ENCODE measurements at places on chromosomes 5 and 9.

- DNase-seq, result no peak
Measured at GRCh38 chr9:130940027-130940549, 1.0 kb upstream of the FIBCD1 start.

DNA sequence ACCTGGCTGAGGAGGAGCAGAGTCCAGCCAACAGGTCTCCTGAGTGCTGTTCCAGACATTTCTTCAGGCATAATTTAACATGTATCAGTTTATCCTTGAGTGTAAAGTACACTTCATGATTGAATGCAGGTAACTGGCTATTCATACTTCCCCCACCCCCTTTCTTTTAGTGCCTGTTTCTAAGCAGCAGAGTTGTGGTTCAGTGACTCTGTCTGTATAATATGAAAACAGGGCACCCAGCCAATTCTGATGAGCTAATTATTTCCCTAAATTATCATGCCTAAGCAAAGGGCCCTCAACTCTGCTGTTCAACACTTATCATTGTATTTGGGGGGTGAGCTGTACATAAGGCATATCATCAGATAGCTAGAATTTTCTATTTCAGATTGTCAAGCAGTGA, 51.9 kb upstream of the ZSWIM6 start:
- DNase-seq, result peak; percentile 29

DNA sequence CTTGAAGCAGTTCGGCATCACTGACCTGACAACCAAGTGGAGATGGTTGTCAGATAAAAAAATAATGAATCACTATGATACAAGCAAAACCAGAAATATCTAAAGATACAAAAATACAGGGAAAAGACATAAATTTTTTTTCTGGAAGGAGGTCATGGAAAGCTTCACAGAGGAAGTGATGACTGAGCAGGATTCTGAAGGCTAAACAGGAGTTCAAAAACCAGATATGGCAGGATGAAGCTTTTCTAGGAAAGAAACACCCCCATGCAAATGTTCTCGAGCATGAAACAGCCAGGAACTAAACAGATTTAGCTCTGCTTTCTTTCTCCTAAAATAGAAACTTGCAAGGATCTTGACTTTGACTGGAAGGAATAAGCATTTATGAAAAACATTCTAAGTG, 60.7 kb upstream of the IFNE start:
- DNase-seq, result no peak

DNA sequence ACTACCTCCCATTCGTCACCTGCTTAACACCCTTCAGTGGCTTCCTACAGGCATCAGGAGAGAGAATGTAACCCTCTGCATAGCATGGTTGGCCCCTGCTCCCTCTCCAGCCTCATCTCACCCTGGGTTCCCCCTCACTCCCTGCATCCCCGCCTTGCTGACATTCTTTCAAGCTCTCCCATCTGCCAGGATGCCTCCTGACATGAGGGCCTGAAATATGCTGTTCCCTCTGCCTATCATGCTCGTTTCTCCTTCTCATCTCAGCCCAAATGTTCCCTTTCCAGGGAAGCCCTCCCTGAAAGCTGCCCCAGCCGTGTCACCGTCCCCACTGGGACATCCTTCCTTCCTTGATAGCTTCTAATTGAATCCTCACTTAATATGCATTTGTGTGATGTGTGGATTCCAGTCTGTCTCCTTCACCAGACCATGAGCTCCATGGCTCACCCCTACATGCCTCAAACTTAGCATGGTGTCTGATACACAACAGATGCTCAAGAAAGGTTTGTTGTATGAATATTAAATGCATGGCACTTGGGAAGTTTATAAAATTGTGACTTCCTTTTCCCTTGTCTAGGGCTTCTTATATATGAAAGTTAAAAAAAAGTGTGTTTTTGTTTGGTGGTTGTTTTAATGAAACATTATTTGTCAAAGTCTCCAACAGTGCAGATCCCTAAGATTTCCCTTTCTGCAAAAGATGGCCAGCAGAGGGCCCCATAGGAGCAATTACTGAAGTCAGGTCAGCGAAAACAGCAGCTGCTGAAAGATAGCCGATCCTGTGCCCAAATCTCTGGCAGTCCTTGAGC, 7.3 kb upstream of the C5orf58 start:
- DNase-seq, result peak; percentile 79

GRCh38 chr9:3787628-3788027, 261.8 kb upstream of the RFX3 start:
- no peak for DNase-seq

GRCh38 chr5:170223906-170224305, 8.9 kb upstream of the C5orf58 start:
- no peak for DNase-seq

DNA sequence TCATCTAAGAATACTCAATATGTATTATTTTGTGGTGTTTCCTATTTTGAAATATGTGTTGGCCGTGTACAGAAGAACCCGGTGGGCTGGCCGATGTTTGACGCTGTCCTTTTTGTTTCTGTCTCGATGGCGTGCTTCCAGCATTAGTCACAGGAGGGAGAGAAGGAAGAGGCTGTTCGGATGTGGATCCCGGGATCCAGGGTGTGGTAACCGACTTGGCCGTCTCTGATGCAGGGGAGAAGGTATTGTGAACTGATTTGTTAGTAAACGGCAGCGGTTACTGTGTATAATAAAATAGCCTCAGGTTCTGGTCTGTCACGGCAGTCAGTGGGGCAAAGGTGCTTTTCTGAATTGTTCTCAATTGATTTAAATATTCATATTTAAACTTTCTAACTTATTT, 275.0 kb downstream of the ARHGEF28 start:
- no peak for DNase-seq

DNA sequence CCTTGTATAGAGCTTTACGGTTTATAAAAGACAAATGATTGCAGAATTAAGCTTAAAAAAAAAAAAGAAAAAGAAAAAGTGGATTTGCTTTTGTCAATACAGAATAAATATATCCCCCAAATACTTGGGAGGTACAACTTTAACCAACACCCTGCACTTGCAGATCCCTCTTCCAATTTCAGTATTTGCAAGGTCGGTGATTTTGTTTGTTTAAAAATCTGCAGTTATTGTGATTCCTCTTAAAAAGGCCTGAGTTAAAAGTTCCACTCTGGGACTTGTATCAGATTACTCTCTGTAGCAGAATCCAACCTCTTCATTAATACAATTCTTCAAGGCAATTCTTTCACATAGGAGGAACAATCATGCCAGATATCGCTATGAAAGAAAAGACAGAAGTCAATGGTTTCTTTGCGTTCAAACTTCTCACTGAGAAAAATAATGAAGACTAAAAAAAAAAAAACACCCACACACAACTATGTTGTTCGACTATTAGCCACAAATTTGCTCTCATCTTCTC, 400.9 kb downstream of the EBF1 start:
- DNase-seq, result no peak

GRCh38 chr5:140287801-140288521, 14.9 kb downstream of the PFDN1 start:
- no peak for DNase-seq

- DNase-seq, result no peak
Measured at GRCh38 chr5:110161162-110161561, 471.4 kb downstream of the MAN2A1 start.

DNA sequence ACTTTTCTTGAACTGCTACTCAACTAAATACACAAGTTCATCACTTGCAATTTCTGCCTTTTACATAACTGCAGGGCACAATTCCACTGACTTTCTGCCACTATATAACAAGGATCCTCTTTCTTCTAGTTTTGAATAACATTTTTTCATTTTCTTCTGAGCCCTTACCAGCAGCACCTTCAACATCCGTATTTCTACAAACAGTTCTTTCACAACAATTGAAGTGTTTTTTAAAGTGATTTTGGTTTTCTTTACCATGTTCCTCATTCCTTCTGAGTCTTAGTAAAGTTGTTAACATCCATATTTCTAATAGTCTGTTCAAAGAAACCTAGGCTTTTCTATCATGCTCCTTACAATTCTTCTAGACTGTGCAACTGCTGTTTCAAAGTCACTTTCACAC, 127.2 kb upstream of the PITX1 start:
- no peak for DNase-seq

DNA sequence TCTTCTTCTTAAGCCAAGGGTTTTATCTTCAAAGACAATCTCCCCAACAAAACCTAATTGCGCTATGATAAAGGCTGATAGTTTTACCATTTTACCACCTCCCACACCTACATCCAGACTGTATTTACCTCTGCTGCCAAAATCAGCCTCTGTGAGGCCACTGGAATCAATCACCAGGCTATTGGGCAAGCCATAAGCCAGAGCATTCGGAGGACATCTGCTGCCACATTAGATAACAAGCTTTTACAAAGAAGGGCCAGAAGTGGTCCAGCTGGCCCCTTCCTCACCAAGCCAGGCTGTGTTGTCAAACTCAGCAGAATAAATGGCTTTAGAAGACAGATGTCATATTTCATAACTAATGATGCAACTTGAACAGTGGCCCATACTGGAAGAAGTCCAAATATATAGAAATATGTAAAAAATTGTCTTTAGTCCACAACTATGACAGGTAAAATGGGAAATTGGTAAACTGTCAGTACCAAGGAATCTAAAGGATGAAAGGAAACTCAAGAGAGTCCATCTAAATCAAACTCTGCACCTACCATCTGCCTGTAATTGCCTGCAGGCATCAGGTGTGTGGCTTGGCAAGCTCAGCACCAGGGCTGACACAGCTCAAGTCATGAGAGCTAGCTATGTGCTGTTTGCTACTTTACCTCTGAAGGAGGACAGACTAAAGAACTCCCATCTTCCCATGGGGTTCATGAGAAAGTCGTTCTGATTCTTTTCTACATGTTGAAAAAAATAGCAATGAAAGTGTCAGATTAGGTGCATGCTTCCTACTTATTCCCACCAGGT, 16.1 kb downstream of the SLC45A2 start:
- no peak for DNase-seq

GRCh38 chr5:107672211-107673038, 1.7 kb upstream of the EFNA5 start:
- DNase-seq, result peak; percentile 79

- DNase-seq, result no peak
Measured at GRCh38 chr5:179816401-179816795, 4.3 kb upstream of the SQSTM1 start.

- no peak for DNase-seq
Measured at GRCh38 chr9:36971935-36972488, 62.1 kb downstream of the PAX5 start.

DNA sequence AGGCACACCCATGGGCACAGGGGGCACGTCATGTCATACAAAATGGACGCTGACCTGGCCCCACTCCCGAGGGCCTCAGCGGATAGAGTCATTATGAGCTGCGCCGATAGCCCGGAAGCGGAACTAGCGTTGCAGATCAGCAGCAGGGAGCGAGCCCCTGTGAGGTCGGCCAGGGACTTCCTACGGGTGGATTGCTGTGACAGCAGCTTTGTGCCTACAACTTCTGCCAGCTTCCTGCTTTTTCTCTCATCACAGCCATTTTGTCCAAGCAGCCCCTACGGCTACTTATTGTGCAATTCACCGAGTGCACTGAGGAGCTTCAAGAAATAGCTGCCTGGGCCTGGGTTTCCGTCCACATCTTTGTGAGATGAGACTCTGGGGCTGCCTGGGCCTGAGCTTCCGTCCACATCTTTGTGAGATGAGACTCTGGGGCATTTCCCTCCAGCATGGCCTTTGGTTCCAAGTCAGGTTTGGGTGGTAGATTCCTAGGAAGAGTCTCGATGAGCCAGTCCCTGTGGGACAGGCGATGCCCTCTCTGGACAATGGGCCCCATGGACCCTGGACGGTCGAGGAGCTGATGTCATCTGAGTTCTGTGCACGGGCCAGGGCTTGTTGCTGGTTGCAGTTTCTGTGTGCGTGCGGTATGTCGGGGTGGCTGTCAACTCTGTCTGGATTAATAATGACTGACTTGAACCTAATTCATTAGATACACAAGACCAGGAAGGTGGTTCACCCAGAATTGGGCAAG, 67.0 kb upstream of the GNE start:
- DNase-seq, result no peak

DNA sequence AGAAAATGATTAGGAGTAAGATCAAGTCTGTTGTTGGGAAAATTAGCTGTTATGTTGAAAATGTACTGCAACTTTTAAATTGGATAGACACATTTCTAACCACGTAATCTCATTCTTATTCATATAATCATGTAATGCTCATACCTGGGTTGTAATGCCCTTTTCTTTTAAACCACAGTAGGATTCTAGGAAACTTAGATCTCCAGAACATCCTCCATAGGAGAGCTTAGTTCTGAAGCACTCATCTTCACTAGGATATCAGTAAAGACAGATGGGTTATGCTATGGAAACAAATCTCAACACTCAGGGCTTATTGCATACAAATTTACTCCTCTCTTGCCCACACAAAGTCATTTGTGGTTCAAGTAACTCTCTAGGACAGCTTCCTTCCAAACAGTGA, 34.8 kb upstream of the ANXA1 start:
- no peak for DNase-seq

DNA sequence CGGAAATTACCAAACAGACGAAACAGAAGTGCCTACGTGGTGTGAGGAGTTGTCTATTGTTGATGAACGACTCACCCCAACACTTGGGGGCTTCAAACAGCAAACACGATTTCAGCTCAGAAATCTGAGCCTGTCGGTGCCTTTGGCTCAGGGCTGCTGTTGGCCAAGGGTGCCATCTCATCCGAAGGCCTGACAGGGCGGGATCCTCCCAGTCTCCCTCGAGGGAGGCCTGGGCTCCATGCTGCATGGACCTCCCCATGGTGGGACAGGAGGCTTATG, 1.3 kb downstream of the LRRC14B start:
- no peak for DNase-seq

DNA sequence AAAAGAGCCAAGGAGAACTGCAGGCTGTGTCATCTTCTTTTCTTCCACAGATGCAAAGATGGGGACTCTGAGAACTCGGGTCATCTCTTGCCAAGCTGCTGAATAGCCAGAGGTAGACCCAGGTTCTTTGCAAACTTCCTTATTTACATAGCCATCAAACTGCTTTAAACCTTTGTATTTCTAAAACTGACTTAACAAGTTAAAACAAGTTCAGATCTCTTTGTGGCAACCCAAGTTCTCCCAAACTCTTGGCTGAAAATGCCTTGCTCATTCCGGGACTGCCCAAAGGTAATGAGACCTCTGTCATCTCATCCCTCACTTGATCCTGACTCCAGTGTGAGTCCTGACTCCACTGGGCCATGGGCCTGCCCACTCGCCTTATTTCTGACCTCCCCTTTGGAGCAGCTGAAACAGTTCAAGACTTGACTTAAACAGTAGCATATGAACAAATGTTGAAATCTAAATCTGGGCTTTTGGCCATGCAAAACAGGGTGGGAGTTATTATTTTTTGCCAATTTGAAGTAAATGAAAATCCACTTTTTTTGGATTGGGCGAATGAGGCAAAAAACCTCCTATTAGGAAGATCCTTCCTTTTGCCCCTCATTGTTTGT, 50.6 kb downstream of the FBXL7 start:
- peak; percentile 27 for DNase-seq

- DNase-seq, result peak; percentile 34
Measured at GRCh38 chr9:95073042-95073607, 244.4 kb downstream of the FANCC start.

GRCh38 chr9:96449523-96449844, 485 bp upstream of the HABP4 start:
- DNase-seq, result peak; percentile 21

GRCh38 chr5:115379622-115380344, 83.3 kb upstream of the CCDC112 start:
- DNase-seq, result no peak
